ENCODE measurements at places on chromosomes 11 and 22.

GRCh38 chr11:28514391-28514790 is 406.2 kb downstream of the METTL15 start:
- no peak for DNase-seq

GRCh38 chr22:48297296-48297695 is 1530.4 kb downstream of the BRD1 start:
- DNase-seq = no peak

GRCh38 chr11:113313601-113314000 is 782 bp upstream of the TTC12 start:
- no peak for DNase-seq

GRCh38 chr11:2229713-2230297 is 40.6 kb downstream of the ASCL2 start:
- no peak for DNase-seq

- no peak for DNase-seq
These were observed 181.8 kb downstream of the CSNK2A3 start for GRCh38 chr11:11171285-11171684.

- DNase-seq = no peak
These were observed 2.9 kb upstream of the OR5T1 start for GRCh38 chr11:56271092-56271491.

DNA sequence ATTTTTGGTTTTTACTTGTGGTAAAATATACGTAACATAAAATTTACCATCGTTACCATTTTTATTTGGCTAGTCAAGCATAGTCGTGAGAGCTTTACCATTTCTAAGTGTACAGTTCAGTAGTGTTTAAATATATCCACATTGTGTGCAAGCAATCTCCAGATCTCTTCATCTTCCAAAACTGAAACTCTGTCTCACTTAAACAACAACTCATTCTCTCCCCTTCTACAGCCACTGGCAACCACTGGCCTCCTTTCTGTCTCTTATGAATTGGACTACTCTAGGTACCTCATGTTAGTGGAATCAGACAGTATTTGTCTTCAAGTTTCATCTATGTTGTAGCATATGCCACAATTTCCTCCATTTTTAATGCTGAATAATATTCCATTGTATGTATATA is 37.4 kb downstream of the SMC1B start:
- DNase-seq = no peak

DNA sequence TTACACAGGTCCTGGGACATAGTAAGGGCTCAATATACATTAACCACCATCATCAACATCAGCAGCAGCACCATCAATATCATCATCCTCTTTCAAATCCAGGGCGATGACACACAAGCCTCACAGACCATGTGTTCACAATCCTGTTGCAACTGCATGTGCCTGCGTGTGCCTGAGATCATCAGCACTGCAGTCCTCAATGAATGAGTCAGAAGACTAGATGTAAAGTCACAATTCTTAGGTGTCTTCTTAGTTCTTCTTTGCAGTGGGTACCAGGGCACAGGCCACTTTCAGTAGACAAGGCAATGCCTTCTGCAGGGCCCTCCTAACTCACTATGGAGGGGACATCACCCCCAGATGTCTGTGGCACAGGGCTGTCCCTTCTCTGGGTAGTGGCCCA is 111.1 kb downstream of the MYO18B start:
- no peak for DNase-seq

GRCh38 chr11:113242767-113243397 is 71.5 kb upstream of the TTC12 start:
- no peak for DNase-seq

GRCh38 chr22:45291931-45292290 is 7.2 kb downstream of the UPK3A start:
- DNase-seq = no peak

GRCh38 chr11:29405305-29405704 is 611.5 kb downstream of the KCNA4 start:
- DNase-seq = peak; percentile 2

- no peak for DNase-seq
These were observed 6.7 kb downstream of the RNF141 start for GRCh38 chr11:10534316-10534715.

GRCh38 chr11:16000065-16000464 is 356.3 kb downstream of the SOX6 start:
- peak; percentile 68 for DNase-seq

DNA sequence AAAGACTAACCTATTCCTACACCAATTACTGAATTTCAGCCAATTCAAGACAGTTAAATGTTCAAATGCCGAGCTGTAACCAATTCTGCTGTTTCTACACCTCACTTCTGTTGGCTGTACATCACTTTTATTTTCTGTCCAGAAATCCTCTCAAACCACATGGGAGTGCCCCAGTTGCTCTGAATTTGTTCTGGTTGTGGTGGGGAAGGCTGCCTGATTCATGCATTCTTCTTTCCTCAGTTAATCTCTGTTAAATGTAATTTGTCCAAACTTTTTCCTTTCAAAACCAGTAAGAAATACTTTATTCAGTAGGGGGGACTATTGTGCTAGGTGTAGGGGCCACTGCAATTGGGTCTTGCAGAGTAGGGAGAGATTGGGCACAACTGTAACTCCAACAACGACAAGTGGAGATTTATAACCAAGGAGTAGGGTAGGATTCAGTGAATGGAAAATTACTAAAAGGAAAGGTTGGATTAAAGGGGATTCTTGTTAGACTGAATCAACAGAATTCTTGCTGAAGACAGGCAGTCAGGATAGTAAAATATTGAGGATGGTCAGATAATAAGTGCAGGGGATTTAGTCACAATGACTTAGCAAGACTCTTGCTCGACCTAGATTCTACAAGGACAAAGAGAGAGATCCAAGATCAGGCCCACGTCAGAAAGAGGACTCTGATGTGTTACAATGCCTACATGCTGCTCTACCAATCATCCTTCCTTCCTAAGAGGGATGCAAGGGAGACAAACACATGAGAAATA is 593.5 kb upstream of the FAT3 start:
- no peak for DNase-seq

- DNase-seq = no peak
These were observed 876 bp downstream of the NFRKB start for GRCh38 chr11:129894278-129895125.

DNA sequence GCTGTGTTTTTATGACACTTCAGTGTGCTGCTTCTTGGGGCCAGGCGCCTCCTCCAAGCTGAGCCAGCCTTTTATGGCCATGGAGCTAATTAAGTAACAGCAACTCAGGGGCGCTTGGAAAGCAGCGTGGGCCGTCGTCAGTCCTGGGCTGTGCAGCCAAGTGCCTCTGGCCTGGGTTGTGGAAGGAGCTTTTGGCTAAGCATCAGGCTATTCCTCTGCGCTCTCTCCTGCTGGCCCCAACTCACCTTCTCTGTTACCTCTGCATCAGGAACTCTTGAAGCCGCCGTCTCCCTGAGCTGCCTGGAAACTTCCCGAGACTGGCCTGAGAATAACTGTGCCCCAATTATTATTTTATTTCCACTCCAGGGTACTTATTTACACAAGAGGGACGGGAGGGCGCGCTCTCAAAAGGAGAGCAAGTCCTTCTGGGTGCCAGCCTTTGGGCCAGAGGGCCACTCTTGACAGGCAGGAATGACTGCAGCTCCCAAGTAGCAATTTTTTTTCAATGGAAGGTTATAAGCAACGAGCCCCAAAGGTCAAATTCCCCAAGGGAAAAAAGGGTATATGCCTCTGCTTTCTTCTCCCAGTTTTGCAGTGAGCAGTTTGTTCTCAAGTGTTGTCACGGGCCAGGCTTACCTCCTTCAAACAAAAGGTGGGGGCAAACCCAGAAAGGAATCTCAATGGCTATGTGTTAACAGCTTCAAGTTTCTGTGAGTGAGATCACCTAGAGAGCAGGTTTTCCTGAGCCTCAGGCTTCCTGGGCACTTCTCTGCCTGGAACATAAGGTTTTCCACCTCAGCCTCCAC is 38.5 kb upstream of the NAV2 start:
- DNase-seq = no peak

DNA sequence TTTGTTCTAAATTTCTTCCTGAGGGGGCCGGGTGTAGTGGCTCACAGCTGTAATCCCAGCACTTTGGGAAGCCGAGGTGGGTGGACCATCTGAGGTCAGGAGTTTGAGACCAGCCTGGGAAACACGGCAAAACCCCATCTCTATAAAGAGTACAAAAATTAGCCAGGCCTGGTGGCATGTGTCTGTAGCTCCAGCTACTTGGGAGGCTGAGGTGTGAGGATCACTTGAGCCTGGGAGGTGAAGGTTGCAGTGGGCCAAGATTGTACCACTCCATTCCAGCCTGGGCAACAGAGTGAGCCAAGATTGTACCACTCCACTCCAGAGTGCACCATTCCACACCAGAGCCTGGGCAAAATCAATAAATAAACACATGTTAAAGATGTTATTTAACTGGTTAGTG is 20.6 kb upstream of the TOP3B start:
- DNase-seq = no peak

DNA sequence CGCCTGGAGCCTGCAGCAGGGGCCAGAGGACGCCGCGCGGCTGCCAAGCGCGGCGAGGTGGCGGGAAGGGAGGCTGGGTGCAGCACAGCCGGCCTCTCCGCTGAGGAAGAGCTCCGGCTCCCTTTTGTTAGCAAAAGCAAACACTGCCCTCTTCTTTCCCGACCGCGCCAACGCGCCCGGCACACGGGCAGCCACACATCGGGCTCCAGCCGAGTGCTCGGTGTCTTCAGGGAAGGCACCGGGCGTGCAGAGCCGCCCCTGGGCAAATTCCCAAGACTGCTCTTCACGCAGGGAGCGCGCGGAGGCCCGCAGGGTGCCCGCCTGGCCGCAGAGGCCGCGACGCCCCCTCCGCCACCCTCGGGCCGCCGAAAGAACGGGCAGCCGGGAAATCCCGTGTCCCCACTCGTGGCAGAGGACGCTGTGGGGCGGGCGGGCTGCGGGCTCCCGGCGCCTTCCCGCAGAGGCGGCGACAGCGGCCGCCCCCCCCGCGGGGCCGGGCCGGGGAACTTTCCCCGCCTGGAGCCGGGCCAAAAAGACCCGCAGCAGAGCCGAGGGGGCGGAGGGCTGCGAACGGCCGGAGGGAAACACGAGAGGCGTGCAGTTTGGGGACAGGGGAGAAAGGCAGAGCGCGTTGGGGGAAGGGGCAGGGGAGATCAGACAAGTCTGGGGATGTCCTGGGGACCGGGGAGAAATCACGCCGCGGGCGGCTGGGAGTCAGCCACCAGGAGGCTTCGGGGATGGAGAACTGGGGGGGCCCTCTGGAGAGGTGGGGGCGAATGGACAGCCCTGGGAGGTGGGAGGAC is 931 bp downstream of the CADM1 start:
- DNase-seq = peak; percentile 75

DNA sequence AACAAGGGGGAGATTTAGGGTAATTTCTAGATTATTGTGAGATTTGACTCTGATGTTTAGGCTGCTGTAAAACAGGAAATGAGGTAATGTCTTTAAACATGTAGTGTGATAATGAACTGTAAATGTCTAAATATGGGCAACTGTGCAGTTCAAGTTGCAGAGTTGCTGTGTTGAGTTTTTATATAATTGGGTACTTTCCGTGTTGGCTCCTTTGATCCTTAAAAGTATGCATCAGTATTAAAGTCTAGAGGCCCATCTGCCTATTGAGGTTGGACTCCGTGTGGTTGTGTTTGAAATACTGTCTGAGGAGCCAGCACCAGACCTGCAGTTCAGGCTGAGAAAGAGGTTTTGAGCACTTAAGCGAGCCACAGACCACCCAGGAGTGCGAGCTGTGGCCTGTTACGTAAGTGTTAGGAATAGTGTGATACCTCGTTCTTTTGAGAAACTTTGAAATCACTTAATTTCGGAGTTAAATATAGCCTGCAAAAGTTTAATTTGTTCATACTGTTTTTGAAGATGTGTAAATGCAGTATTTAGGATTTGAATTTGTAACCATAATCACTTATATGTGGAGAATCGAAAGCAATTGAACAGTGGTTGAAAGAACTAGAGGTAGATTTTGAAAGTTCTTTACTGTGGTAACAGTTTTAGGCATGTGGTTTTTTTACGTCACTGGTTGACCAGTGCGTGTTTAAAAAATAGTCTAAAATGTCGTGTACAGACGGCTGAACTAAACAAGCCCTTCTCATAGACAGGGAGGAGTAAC is 9.0 kb downstream of the FAM118A start:
- DNase-seq = no peak

DNA sequence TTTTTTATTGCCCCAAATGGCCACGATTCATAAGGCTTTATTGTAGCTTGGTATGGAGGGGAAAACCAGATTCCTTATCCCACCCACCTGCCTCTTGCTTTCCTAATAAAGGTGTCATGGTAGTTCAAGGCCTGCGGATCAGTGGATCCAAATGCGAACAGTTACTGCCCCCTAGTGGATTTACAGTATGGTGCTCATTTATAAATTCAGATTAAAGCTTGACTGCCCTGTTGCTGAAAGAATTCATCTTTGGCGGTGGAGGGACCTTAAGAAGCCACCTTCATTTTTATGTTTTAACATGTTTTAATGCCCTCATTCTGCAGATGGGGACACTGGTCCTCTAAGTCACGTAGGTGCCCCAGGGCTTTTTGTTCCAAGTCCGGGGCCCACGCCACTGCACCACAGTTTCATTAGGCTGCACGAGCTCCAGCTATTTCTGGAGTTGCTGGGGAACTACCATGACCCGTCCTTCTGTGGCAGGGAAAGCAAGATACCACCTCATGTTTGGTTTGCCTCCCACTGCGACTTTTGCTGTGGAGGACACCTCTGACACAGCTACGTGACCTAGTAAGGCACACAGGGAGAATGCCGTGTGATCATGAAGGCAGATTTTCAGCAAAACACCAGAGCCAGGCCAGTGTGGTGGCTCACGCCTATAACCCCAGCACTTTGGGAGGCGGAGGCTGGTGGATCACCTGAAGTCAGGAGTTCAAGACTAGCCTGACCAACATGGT is 15.6 kb upstream of the INCENP start:
- peak; percentile 34 for DNase-seq

- no peak for DNase-seq
These were observed 29.6 kb downstream of the PAK1 start for GRCh38 chr11:77444261-77444660.

DNA sequence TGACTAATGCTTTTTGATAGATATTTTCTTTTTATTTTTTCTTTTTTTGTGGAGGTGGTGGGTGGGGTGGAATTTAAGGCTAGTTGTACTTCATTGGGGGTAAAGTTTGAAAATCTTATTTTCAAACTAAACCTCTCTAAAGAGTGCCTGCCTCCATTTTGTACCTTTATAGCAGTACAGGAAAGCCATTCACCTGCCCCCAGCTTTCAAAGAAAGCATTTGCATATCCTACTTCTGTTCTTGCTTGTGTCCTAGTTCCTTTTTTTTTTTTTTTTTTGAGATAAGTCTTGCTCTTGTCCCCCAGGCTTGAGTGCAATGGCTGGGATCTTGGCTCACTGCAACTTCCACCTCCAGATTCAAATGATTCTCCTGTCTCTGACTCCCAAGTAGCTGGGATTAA is 766.2 kb upstream of the LRRC4C start:
- DNase-seq = no peak

GRCh38 chr11:69567951-69568808 is 72.8 kb upstream of the CCND1 start:
- peak; percentile 43 for DNase-seq

DNA sequence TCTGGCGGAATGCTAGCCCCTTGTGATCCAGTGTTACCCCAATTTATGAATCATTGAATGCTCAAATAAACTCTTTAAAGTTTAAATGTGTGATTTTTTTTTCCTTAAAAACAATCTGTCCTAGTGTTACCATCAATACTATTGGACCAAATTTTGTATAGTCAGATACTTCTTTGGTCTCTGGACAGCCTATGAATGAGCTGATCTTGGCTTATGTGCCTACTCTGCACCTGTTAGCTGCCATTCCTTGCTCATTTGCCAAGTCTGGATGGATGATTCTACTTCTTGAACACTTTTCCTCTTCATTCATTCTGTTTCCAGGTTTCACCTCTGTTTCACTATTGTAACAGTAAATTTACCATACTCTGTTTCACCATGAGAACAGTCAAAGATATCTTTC is 226.5 kb upstream of the ZBED5 start:
- DNase-seq = no peak
